ENCODE measurements at places on chromosomes 16 and 17.

DNA sequence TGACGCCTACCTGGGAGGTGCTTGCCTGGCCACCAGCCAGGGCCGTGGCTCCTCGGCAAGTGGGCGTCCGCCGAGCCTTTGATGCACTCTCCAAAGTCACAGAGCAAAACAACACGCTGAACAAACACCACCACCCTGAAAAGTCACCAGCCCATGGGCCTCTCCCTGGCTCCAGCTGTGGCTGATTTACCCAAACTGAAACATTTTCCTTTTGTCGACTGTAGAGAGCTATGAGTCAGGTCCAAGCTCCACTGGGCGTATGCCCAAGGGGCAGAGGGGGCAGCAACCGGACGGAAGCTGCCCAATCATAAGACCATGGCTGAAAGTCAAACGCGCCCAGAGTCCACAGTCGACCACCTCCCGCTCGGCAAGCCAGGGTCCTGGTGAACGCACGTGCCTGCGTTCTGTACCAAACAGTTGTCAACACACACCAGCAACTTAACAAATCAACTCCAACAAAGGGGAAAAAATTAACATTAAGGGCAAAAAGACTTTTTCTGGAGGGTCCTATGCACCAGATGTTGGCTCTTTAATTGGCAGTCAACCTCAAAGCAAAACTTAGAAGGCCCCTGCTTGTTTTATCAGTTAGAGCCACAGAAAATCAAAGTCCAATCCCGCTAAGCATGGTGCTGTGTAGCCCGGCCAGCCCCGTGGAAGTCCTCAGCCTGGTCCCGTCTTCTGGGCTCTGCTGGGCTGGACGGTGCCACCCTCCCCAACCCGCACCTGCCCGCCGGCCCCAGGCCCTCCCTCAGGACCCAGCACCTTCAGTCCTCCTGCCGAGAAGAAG is 47.3 kb downstream of the TBC1D16 start:
- peak; percentile 77 for DNase-seq

DNA sequence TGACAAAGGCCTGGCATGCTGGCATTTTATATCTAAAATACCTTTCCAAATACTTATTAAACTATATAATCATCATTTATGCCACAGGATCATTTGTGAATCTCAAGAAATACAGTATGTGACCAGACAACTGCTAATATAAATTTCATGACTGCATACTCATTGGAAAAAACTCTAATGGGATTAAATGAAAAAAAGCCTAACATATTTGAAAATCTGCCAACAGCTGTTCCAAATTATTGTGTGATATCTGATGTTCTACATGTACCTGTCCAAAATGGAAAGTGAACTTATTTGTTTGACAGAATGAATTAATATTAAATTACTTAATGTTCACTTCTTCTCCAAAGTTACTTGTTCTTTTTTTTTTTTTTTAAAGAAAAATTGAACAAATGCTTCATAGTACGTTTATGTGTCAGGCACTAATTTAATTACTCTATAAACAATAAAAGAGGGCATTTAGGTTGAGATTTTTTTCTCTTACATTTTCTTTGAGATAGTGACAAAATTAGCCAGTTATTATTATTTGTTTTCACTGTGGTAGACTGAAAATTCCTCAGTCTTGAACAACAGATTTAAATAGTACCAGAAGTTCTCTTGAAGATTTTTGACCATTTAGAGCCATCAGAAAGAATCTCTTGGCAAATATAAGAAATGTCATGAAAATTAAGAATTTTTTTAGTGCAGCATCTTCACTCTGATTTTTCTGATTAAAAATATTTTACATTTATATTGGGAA is 114.0 kb downstream of the FTO start:
- peak; percentile 79 for DNase-seq

GRCh38 chr16:4087990-4088577 is 28.2 kb downstream of the ADCY9 start:
- DNase-seq: no peak

- DNase-seq: no peak
Observed at GRCh38 chr17:70521821-70522256, 352.5 kb downstream of the KCNJ2 start.

- no peak for DNase-seq
Observed at GRCh38 chr17:74654742-74655141, 31.2 kb upstream of the CD300E start.

DNA sequence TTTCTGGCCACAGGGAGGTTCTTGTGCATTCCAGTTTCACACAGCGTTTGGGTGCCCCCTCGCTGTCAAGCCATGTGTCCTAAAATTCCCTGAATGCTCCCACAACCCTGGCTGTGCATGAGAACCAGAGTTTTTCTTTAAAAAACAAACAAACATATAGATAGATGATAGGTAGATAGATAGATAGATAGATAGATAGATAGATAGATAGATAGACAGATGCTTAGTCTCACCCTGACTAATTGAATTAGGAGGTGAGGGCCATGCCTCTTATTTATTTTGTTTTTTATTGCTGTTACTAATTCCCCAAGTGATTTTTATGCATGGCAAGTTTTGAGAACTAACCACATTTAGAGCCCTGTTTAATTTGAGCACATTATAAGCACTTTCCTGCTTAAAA is 32.2 kb downstream of the PRSS54 start:
- no peak for DNase-seq

Data from AG10803 (cell line).